ENCODE measurements at places on chromosomes 5 and 9.
A peak's percentile ranks its signal among the peaks of the same experiment; 100 is the strongest.

DNA sequence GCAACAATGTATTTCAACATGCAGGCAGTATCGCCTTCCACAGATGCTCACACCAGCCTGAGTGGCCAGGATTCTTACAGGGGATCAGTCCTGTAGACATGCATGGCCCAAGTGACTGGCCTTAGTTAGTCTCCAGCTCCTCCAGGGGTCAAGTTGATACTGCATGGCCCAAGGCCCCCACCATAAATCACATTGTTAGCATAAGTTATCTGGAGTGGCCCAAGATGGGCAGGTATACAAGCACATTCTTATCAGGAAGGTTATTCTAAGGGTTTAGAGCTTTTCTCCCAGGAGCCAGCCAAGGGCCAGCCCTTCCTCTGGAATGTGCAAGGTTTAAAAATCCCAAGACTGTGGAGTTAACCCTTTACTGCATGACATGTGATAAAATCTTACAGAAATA is 230.9 kb upstream of the NFIL3 start:
- no peak for DNase-seq

GRCh38 chr9:134335486-134336220 is 9.4 kb downstream of the RXRA start:
- DNase-seq, result no peak

- no peak for DNase-seq
Measured at GRCh38 chr9:4079906-4080305, 220.0 kb downstream of the GLIS3 start.

DNA sequence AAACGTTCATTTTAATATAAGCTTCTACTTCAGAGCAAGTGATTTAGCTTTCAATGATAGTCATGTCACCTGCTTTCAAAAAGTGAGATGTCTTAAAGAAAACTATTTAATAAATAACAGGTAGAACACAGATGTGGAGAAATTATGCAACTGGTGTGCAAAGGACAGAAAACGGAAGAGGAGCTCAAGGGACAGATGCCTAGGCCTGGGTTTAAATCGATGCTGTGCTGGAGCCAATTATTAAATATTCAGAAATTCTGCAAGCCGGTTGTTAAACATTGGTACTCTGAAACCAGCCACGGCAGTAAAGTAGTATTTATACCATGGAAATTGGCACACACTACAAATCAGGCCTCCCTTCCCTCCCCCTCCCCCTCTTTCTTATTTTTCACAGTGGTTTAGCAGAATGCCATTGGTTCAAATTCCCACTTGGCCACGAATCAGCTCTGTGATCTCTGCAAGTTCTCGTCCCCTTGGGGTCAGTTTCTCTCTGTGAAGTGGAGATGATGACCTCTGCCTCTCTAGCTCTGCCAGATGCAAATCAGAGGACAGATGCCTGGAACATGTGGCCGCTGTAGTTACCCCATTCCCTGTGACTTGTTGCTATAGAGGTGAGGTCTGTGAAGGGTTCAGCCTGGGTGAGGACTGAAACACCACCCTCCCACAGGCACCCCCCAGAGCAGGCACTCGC is 6.2 kb upstream of the RNF130 start:
- DNase-seq, result no peak

GRCh38 chr5:158593925-158594324 is 505.8 kb downstream of the EBF1 start:
- no peak for DNase-seq

DNA sequence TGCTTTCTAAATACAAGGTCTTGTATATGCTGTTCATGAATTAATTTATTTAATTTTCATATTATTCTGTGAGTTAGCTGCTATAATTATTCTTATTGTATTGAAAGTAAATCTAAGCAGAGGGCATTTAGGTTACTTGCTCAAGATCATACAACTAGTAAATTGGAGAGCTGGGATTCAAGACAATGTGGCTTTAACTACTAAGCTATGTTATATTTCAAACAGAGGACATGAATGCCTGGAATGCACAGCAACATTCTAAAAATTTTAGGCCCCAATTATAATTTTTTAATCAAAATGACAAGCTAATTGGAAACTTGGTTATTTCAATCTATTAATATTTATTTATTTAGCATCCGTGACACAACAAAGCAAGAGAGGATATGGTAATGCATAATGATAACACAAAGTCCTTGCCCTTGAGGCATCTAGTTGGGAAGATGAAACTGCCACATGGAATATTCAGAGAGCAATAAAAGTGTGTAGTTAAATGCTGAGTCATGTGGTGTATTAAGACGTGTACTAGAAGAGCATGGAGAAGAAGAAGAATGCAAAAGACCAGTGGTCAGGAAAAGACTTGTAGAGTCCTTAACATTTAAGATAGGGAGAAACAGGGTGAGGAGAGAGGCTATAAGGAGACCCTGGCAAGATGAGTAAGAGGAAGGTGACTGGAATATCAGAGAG is 24.4 kb downstream of the CTXN3 start:
- DNase-seq, result no peak

DNA sequence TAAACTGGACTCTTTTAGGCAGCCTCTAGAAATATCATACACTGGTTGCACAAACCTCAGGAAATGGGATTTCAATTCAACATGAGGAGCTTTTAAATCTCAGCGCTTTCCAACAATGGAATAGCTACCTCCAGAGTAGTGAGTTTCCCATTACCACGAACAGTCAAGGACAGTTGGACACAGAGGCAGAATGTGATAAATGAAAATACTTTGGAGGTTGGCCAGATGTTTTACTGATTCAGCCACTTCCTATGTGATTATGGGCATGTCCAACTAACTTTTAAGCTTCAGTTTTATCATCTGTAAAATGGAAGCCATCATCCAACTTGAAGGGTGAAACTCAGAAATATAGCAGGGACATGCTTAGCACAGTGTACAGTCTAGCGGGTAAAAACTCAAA is 2.1 kb downstream of the FBXW2 start:
- DNase-seq, result no peak

GRCh38 chr5:122937914-122938313 is 92.5 kb downstream of the SNX24 start:
- peak; percentile 15 for DNase-seq

GRCh38 chr5:149127394-149127955 is 13.8 kb upstream of the ABLIM3 start:
- no peak for DNase-seq

DNA sequence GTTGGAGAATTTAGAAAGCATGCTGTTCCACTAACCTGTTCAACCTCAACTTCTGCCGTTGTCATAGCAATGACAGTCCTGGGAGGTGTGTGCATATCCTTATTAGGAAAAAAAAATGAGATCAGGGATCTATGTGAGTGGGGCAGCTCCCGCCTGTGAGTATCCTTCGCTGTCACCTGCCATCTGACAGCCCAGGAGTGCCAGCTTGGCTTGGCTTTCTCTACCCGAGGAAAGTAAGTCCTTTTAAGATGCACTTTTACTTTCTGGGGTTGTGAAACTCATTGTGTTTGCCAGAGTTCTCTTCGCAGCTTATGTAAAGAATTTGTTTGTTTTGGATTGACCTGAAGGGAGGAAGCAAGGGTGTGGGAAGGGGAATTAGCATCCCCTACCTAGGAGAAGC is 21.8 kb downstream of the PCDHAC2 start:
- peak; percentile 24 for DNase-seq

DNA sequence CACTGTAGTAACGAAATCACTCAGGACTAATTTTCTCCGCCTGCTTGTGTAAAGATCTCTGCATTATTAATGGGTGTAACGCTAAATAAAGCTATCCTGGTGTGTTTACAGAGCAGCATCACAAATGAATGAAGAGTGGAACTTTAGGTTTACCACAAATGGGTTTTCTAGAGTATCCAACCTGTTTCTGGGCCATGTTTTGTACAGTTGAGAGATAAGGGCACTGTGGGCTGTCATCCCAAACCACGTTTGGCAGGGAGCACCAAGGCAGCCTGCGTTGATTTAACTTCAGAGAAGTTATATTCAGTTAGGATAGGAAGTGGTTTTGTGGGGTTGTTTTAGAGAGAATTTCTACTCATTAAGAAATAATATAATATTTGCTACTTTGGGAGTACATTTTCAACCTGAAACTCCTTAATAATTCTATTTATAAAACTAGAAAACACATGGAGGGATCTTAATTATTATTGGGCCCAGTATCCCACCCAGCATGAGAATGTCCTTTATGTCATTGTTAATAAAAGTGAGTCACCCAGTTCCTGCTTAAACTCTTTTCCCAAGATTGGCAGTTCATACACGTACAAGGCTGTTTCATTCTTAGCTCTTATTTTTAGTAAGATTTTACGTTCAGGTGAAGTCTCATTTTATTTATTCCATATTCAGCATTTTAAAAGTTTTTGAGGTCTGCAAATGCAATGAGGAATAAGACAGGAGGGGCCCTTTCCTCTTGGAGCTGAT is 8.0 kb downstream of the KCNN2 start:
- DNase-seq, result no peak

DNA sequence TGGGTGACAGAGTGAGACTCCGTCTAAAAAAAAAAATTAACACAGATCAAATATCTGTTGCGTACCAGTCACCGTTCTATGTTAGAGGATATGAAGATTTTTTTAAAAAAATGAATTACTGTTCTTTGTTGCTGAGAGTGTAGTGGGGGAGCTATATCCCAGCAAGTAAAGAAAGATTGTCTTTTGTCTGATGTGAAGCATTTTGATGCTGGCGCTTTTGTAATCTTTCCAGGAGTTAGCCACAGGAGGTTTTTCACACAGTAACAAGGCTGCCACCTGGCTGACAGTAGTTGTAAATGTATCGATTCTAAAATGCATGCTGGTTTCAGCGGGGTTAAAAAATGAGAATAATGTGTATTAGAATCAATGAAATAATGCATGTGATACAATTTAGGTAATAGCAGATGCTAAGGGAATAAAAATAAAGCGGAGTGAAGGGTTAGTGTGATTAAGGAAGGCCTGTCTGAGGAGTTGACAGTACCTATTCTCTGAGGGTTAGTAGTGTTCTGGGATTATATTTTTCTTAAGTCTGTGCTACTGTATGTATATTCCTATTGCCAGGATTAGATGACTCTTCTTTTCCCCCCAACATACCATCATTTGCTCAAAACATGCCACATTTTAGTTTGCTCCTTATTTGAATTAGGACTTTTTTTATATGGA is 3.4 kb downstream of the LMNB1 start:
- peak; percentile 69 for DNase-seq

DNA sequence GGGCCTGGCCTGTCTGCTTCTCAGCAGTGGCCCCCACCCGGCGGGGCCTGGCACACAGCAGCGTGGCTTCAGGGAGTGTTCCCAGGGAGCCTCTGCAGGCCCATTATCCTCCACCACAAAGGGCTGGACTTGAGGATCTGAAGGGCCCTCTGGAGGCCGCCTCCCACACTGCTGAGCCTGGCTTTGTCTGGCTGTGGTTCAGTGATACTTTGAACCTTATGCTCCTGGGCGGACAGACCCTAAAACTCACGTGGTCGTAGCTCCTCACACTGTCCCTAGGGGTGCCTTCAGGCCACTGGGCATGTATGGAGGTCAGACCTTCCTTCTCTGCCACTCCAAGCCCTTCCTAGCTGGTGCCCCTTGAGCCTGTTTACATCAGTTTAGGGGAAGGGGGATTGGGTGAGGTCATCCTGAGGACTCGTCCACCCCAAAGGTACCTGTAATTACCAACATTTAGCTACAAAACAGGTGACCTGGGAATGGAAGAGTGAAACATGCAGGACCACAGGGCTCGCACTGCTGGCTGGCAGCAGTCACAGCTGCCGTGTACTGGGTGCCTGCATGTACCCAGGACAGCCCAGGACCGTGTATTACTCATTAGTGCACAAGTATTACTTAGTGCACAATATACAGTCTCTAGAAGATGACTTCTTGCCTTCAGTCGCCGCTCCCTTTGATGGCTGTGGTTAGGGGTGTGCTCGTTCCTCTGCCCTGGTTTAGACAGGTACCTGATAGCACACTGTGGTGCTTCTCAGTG is 8.5 kb downstream of the GRHPR start:
- peak; percentile 88 for DNase-seq

DNA sequence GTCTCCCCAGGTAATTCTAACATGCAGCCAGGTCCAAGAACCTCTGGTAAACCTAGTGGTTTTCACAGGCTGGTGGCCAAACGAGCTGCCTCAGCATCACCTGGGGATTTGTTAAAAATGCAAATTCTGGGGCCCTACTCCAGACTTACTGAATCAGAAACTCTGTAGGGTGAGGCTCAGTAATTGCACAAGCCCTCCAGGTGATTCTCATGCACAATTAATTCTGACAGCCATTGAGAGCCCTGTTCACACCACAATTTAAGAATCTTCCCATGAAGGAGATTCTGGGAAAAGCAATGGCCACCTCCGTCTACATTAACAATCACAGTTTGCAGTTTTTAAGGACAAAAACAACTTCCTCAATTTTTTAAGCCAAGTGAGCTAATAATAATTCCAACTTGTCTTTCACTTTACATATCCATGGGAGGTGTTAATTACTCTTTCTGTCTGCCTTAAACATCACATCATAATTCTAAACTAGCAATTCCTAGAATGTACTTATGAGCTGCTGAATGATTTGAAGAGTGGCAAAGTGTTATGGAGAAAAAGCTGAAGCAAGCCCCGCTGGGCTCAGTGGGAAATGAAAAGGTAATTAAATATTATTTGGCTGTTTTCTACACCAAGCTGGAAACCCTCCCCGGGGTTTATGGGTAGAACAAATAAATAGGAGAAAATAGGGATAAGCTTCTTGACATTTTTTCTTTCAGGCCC is 70.0 kb downstream of the GLDC start:
- no peak for DNase-seq

Measured in putamen (tissue), 1 donor.